ENCODE measurements at places on chromosomes 16 and 17. TPM values are rescaled to one million over a fixed set of nuclear protein-coding genes. Genes with fewer than 3 reads are reported as not detected.

Gene C17orf113
- 0.73 TPM for total RNA-seq

Gene TRAF7
- total RNA-seq, result 27.3 TPM

- peak; percentile 33 for DNase-seq
These were observed 184.9 kb downstream of the MSI2 start for GRCh38 chr17:57441270-57441600.

GRCh38 chr17:39196808-39197291 lies 619 bp downstream of the CACNB1 start:
- DNase-seq, result peak; percentile 56

DNA sequence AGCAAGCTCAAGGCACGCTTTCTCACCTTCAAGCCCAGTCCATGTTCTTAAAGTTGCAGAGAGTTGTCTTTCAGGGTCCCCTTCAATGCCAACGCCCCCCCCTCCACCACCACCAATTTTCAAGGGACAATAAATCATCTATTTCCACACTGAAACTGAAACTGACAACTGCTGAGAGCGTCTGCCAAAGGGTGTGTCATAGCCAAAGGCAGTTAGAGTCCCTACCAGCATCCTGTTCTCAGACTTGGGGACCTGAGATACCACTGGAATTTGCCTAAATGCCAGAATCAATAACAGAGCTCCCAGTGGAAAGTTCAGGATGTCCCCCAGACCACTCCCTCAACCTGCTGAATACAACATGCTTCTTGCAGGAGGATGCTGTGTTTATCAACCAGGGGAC lies 133.2 kb upstream of the SOX9 start:
- no peak for DNase-seq

DNA sequence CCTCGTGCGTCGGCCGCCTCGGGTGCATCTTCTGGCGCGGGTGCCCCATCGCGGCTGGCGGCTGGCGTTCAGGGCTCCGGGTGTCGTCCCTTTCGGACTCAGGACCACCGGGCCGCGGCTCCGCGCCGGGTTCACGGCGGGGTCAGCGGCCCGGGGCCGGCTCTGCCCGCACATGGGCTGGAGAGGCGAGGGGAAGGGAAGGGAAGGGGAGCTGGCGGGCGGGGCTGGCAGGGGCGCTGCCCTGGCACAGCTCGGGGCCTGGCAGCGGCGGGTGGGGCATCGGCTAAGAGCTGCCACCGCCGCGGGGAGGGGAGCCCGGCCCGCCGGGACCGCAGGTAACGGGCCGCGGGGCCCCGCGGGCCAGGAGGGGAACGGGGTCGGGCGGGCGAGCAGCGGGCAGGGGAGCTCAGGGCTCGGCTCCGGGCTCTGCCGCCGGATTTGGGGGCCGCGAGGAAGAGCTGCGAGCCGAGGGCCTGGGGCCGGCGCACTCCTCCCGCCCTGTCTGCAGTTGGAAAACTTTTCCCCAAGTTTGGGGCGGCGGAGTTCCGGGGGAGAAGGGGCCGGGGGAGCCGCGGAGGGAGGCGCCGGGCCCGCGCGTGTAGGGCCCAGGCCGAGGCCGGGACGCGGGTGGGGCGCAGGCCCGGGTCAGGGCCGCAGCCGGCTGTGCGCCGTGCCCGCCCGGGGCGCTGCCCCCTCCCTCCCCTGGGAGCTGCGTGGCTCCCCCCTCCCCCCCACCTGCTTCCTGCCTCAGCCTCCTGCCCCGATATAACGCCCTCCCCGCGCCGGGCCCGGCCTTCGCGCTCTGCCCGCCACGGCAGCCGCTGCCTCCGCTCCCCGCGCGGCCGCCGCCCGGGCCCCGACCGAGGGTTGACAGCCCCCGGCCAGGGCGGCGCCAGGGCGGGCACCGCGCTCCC lies 646 bp downstream of the HIC1 start:
- DNase-seq, result peak; percentile 66
